Testis (tissue), 5 donors: ENCODE measurements at places on chromosomes 13 and 19. TPM values are rescaled to one million over a fixed set of nuclear protein-coding genes. Genes with fewer than 3 reads are reported as not detected.
A peak's percentile ranks its signal among the peaks of the same experiment; 100 is the strongest.

CACNA1A gene
- total RNA-seq: 21.8 TPM

ZNF45 gene
- total RNA-seq: 10.7 TPM

- peak overlapping the region; percentile 37 for H3K4me3 ChIP-seq
- H3K4me1 ChIP-seq: peaks cover 10% of the 10 kb centered on the region
- no peak overlapping the region for H3K27ac ChIP-seq
- DNase-seq: peak; percentile 30
These were observed 493 bp upstream of the PDE4A start for GRCh38 chr19:10419646-10420443.

- H3K4me3 ChIP-seq: peak within 1 kb of the TSS; percentile 19
- DNase-seq: no peak
- H3K27ac ChIP-seq: no peak within 1 kb of the TSS
- H3K36me3 ChIP-seq: no peaks in the 10 kb centered on the region
- no peaks in the 10 kb centered on the region for H3K27me3 ChIP-seq
These were observed at the start of gene CYP2S1 for GRCh38 chr19:41192574-41193429. Gene CYP2S1, plus strand, starts transcription at chr19:41193219. Its CDS starts 46 bp downstream, at chr19:41193265.

GRCh38 chr13:44243198-44243857 is 130.3 kb upstream of the SERP2 start:
- H3K27me3 ChIP-seq: no peaks in the 10 kb centered on the region
- H3K27ac ChIP-seq: no peak overlapping the region
- H3K4me1 ChIP-seq: no peaks in the 10 kb centered on the region
- DNase-seq: no peak
- no peaks in the 10 kb centered on the region for H3K36me3 ChIP-seq

ZNF665 gene
- 11.7 TPM for total RNA-seq

DNA sequence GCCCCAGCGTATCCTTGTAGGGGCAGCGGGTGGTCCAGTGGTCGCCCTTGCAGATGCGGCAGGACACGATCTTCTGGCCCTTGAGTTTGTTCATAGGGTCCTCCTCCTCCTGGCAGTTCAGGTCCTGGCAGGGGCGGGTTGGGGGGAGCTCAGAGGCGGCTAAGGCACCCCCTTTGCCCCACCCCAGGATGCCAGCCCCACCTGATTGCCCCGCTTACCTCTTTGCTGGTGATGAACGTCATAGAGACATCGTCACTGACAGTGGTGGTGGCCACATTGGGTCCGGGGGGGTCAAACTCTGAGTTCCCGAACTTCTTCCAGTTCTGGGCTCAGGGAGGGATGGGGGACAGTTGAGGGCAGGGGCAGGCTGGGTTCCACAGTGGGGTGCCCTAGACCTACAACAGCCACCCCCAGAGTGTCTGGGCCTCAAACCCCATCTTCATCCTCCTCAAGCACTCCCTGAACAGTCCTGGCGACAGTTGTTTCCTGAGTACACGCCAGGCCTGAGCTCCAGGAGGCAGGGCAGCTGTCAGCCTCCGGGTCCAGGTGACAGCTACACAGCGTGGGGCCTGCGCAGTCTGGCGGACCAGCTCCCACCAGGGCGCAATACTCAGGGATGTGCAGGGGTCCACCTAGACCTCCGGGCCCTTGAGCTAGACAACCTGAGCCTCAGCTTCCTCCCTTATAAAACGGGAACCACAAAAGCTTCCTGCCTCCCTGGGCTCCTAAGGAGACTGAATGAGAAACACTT is 2.7 kb downstream of the EIF3G start:
- no peak overlapping the region for H3K27ac ChIP-seq
- H3K36me3 ChIP-seq: no peaks in the 10 kb centered on the region
- no peak for DNase-seq

CGB1 gene
- 2.9 TPM for total RNA-seq

KMT2B gene
- 110 TPM for total RNA-seq

GRCh38 chr13:41196620-41197019 is 2.3 kb upstream of the KBTBD7 start:
- H3K4me1 ChIP-seq: no peaks in the 10 kb centered on the region
- no peaks in the 10 kb centered on the region for H3K27me3 ChIP-seq
- H3K4me3 ChIP-seq: no peak overlapping the region
- H3K27ac ChIP-seq: no peak overlapping the region
- no peak for DNase-seq

DNA sequence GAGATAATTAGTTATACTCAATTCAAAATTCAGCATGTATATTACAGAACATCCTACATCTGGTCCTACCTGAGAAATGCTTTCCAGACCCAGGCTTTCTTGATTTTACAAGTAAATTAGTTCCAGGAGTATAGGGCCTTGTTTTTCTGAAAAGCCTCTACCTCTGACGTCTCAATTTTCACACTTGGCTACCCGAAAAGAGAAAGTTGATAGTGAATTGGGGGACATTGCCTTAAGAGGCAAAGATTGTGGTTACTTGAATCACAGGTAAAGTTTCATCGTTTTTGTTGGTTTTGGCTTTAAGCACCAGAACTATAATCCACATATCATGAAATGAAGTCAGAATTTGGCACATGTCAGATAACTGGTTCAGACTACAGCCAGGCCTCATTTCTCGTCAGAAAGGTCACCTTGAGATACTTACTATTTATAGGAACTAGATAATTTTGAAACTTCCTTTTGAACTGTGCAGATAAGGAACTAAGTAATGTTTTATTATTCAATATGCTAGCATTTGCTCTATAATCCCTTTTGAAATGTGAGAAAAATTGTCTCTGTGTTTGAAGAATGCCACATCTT is 30.8 kb downstream of the FAM124A start:
- DNase-seq: no peak
- H3K27ac ChIP-seq: no peak overlapping the region
- peaks cover 8% of the 10 kb centered on the region for H3K4me1 ChIP-seq
- no peaks in the 10 kb centered on the region for H3K36me3 ChIP-seq
- no peaks in the 10 kb centered on the region for H3K27me3 ChIP-seq
- no peak overlapping the region for H3K4me3 ChIP-seq

DNA sequence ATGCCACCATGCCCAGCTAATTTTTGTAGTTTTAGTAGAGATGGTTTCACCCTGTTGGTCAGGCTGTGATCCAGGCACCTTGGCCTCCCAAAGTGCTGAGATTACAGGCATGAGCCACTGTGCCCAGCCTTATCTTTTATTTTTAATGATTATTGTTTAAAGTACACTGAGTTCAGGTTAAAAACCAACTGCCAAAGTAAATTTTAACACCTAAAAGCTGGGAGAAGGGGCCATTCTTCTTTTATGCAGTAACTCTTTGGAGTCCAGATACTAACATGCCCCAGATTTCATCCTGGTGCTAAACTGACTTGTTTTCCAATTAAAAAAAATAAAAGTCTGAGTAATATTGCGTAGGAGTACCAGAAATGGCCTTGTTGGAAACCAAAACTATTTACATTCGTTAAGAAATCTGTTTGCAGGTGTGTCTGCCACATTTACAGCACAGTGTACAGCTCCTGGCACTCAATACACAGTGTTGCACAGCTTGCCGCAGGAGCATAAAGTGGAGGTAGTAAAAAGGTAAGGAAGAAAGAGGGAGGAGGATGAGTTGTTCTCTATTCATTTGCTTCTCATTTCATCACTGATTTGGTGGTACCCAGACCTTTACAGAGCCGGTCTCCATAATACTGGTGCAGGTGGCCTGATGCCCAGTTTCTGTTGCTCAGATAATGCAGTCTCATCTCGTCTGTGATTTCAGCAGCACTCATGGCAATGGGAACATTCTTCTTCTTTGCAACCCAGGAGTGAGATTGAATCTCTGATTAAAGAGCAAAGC is 108.9 kb downstream of the PCCA start:
- H3K36me3 ChIP-seq: no peaks in the 10 kb centered on the region
- DNase-seq: no peak
- H3K4me3 ChIP-seq: no peak overlapping the region
- no peak overlapping the region for H3K27ac ChIP-seq
- peaks cover 2% of the 10 kb centered on the region for H3K4me1 ChIP-seq
- no peaks in the 10 kb centered on the region for H3K27me3 ChIP-seq

GRK1 gene
- total RNA-seq: 2.1 TPM

DNA sequence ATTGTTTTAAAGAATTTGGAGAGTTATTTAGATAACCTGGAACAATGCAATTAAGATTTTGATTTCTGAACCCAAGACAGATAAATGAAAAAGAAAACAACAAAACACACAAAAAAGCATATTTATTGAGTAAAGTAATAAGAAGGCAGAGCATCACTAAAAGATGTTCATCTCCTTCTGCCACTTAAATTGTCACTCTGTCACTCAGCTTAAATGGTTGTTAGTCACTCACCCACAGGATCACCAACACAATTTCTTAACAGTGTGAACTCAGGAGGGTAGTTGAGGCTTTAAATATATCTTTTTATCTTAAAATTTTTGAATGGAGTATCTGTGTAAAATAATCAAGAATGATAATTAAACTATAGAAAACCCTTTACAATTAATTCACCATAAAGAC is 1215.5 kb upstream of the PCDH20 start:
- no peaks in the 10 kb centered on the region for H3K4me1 ChIP-seq
- no peak overlapping the region for H3K4me3 ChIP-seq
- no peak overlapping the region for H3K27ac ChIP-seq
- H3K36me3 ChIP-seq: no peaks in the 10 kb centered on the region

PNMA8B gene
- total RNA-seq: 3.1 TPM

DNA sequence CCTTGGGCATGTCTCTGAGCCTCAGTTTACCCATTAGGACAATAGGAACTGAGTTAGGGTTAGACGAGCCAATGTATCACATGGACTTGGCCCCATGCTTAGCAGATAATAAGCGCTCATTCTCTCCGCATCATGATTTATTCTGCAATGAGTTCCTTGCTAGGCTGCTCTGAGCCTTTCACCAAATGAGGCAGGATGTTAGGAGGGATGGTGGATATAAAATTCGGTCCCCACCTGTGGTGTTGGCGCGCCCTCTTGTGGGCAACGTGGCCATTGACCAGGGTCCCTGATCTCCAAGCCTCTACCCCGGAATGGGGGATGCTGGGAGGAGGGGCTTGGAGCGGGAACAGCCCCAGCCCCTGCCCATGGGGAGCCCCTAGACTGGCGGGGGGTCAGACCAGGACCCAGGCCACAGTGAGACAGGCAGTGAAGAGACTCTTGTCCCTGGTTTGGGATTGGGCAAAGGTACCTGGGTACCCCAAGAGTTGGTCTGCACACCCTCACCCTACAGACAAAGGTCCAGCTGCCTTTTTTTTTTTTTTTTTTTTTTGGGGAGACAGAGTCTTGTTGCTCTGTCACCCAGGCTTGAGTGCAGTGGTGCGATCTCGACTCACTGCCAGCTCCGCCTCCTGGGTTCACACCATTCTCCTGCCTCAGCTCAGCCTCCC is 43.9 kb downstream of the CERS4 start:
- H3K27ac ChIP-seq: no peak overlapping the region
- H3K4me1 ChIP-seq: peaks cover 13% of the 10 kb centered on the region
- no peak overlapping the region for H3K4me3 ChIP-seq
- peak; percentile 80 for DNase-seq

ERFL gene
- 2.2 TPM for total RNA-seq
